ENCODE measurements at places on chromosomes 11 and 22.

GRCh38 chr11:35388061-35388460, 31.3 kb downstream of the SLC1A2 start:
- DNase-seq = no peak

DNA sequence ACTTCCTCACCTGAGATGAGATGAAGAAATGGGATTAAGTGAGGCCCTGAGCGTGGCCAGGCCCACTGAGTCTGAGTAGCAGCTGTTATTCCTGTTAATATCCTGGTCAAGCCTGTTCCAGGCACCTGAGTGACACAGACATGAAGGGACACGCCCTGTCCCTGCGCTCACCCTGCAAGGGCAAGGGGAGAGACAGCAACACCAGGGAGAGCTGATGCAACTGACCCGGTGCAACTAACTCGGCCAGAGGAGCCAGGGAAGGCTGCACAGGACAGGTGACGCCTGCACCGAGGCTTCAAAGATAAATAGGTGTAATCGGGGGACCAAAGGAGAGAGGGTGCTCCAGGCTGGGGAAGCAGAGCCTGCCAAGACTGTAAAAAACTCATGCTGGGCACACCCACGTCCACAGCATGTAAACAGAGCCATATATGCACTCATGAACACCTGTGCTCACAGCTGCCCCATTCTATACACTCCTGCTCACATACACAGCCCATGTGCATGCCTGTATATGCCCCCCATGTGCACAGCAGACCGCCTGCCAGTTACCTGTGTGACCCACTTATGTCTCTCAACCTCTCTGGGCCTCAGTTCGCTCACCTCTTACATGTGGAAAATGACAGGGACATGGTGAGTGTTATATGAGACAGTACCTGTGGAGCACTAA, 22.8 kb upstream of the GCAT start:
- DNase-seq = no peak

DNA sequence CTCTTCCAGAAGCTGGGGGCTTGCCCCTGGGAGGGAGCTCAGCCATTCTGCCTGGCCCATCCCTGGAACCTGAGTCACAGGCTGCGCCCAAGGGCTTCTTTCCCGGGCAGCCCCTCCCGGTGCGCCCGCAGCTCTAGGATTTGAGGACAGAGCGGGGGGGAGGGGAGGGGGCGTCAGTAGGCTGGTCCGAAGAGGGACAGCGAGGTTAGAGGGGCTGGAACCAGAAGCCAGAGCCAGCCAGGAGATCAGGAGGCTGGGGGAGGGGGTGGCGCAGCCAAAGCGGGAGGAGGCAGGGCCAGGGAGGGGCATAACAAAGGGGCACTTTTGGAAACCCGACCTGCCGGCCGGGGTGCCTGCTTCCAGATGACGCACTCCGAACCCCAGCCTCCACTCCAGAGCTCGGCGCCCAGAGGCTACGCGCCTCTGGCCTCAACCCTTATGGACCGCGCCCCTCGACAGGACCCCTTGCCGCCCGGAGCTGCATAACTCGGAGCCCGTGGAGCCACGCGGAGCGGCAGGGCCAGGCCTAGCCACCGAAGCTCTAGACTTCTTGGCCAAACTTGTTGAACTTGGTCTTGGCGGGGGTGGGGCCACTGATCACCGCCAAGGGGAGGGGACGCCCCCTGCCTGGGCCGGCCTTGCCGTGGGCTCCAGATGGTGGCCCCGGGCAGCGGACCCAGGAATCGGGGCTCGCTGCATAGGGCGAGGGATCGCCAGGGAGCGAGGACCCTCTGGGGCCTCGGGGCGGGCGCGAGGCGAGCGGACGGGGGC, 744 bp downstream of the PACSIN3 start:
- no peak for DNase-seq

GRCh38 chr11:2754008-2754407, 54.2 kb upstream of the KCNQ1OT1 start:
- no peak for DNase-seq

DNA sequence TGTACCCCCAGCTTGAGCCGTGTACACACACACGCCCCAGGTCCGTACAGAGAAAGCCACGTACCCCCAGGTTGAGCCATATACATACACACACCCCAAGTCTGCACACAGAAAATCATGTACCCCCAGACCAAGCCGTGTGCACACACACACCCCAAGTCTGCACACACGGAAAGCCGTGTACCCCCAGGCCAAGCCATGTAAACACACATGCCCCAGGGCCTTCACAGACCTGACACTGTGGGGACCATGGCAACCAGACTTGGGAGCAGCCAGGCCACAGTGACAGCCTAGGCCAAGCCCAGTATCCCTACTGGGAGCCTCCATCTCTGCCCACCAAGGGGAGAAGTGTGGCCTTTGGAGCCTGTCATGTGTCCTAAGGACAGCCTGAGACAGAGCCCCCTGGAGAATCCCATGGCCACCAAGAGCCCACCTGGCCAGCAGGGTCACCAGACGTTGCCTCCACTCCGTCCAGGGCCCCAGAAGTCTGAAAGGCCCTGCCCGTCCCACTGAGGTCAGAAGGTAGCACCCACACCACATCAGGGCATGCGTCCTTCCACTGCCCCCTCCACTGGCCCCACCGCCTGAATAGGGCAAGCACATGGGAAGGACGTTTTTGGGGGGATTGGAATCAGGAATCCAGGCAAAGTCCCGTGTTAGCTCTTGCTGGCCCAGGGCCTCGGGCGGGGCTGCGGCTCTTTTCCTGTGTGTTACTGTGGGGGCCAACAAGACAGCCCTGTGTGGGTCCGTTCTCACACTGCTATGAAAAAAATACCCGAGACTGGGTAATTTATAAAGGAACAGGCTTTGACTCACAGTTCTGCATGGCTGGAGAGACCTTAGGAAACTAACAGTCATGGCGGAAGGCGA, 636.7 kb downstream of the TBC1D22A start:
- DNase-seq = no peak

- no peak for DNase-seq
Observed at GRCh38 chr11:95736355-95736754, 53.2 kb downstream of the FAM76B start.

DNA sequence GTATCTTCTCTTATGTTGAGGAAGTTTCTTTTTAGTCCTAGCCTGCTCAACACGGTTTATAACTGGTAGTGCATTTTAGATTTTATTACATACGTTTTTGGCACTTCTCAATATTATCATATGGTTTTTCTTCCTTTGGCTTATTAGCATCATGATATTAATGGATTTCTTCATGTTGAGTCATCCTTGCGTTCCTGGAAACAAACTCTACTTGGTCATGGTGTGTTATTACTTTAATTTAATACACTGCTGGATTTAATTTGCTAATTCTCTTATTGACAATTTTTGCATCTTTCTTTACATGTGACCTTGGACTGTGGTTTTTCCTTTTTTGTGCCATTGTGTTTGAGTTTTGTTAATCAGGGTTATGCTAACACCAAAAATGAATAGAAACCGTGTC, 20.5 kb downstream of the IGF2 start:
- no peak for DNase-seq

GRCh38 chr11:46335271-46335670, 12.0 kb upstream of the DGKZ start:
- no peak for DNase-seq

GRCh38 chr11:42410251-42410955, 901.4 kb upstream of the API5 start:
- no peak for DNase-seq

GRCh38 chr11:31652528-31652927, 143.0 kb downstream of the ELP4 start:
- DNase-seq = no peak

DNA sequence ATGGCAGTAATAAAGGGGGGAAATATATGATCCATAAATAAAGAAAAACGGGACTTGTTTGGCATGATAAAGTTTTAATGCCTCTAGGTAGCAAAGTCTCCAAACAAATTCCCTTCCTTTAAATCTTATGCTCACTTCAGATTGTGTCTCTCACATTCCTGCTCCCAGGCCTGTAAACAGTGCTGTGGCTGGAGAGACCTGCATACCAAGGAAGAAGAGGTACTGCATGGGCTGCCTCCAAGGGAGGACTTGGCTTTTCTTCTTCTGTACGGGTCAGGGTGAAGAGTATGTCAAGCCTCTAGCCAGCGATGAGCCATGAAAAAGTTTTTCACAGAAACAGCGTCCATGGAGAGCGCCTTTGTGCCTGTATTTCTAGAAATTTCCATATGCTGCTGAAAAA, 161.8 kb downstream of the KIRREL3 start:
- DNase-seq = no peak

DNA sequence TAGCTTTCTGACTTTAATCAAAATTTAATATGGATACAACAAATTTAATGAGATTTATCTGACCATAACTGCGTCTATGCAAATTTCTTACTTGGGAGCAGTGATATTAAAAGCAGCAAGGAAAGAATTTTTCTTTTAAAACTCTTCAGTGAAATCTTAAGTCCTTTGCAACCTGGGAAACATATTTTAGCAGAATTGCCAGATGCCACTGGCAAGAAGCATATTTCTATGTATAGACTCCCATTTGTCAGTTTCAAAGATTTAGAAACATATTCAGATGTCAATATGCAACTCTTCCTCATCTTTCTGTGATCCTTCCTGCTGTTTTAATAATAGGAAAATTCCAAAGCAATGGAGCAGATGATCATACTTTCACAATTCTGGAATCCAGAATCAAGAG, 911.3 kb downstream of the LUZP2 start:
- DNase-seq = no peak

DNA sequence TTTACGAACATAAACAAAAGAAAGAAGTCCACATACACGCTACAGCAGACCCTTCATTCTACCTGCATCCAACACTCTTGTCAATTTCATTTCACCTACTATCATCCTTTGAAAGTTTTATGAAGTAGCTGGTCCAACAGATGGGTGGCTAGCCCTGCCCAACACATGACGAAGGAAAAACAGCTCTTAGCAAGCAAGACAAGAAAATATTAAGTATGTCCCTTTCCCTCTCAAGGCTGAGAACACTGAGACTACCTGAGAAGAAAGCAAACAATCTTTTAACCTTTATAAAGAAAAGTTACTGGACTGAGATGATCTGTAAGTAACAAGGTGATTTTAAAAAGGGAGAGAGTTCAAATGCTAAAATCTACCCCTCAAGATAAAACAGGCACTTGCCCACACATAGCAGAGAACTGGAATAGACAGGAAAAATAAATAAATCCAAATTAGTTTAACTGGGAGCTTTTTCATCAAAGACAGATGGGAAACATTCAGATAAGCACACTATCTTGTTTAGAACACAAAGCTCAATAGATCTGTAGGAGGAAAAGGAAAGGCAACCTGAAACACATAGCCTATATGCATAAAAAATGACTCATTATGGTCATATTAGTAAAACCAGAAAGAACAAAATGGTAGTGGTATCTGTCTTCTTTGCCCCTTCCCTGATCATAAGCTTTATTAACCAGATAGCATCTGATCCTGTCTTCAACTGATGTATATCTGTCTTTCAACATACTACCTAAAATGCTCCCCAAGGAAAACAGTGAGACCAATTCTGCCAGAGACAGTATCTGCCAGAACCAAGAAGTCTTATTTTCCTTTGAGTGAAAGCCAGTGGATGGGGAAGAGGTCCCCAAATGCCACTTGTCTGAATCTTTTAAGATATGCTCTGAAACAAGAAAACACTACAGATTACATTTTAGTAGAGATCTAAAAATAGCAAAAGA, 104.3 kb downstream of the MRTFA start:
- DNase-seq = no peak

DNA sequence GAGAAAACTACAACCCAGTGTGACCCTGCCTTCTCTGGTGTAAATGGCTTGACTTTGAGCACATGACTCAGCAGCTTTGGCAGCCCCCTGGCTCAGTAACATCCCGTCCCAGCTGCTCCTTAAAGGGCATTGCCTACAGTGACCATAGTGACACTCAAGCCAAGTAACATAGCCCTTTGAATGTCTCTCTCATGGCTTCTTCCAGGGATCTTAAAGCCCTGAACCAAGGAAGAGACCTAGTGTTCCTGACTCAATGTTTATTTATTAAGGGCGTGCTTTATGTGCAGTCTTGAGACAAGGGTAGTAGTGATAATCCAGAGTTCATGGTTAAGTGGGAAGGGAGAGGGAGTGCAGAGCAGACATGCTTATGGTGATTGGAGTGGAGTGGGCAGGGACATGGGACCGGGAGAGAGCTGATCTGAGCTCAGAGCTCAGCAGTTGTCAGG, 125.7 kb downstream of the PARVA start:
- no peak for DNase-seq

GRCh38 chr11:57482782-57483561, 22.6 kb downstream of the RTN4RL2 start:
- DNase-seq = no peak

GRCh38 chr11:35500744-35501143, 24.7 kb downstream of the PAMR1 start:
- DNase-seq = no peak

DNA sequence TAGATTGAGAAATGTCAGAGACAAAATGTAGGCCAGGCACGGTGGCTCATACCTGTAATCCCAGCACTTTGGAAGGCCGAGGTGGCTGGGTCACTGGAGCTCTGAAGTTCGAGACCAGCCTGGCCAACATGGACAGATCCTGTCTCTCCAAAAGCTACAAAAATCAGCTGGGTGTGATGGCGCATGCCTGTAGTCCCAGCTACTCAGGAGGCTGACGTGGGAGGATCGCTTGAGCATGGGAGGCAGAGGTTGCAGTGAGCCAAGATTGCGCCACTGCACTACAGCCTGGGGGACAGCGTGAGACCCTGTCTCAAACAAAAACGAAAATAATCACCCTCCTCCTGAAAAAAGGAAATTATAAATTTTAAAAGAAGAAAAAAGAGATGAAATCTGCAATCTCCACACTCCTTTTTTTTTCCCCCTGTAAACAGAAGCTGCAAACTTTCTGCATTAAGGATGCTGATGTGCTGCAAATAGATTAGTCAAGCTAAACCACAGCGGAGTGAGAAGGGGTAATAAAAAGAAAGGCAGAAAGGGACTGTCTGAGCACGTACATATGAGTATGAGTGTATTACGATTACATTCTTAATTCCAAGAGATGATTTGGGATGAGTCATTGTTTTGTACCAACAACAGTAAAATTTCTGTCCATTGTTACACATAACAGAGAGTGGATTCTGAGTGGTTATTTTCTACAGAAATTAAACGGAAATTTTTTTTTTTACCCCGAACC, 87.3 kb downstream of the SIK3 start:
- DNase-seq = no peak

DNA sequence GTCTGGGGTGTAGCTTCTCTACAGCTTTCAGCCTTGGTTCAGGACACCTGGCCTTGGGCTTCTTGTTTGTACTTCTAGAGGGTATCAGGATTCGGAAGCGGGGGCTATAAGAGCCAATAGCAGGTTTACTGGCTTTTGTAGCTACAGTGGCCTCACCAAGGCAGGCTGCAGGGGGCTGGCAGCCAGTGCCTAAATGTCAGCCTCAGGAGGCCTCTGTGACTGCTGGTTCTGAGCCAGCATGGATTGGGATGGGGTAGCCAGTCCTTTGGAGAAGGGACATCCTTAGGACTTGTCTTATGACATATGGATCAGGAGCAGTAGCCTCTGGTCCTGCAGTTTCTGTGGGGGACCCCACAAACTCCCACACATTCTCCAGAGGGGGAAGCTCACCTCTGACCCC, 29.9 kb downstream of the EIF3F start:
- no peak for DNase-seq

GRCh38 chr11:44752713-44753112, 26.0 kb downstream of the TSPAN18 start:
- DNase-seq = no peak

All from NCI-H1417 treated with DMSO at 0.1 percent for 48 hours (cell line).